Stimulated activated CD8-positive, alpha-beta memory T cell treated with anti-CD3 and anti-CD28 coated beads, Interleukin-12 subunit alpha, Interleukin-12 subunit beta, amount 100 ng/mL, for 1 hour (primary cell): ENCODE measurements at places on chromosomes 1 and 21.

DNA sequence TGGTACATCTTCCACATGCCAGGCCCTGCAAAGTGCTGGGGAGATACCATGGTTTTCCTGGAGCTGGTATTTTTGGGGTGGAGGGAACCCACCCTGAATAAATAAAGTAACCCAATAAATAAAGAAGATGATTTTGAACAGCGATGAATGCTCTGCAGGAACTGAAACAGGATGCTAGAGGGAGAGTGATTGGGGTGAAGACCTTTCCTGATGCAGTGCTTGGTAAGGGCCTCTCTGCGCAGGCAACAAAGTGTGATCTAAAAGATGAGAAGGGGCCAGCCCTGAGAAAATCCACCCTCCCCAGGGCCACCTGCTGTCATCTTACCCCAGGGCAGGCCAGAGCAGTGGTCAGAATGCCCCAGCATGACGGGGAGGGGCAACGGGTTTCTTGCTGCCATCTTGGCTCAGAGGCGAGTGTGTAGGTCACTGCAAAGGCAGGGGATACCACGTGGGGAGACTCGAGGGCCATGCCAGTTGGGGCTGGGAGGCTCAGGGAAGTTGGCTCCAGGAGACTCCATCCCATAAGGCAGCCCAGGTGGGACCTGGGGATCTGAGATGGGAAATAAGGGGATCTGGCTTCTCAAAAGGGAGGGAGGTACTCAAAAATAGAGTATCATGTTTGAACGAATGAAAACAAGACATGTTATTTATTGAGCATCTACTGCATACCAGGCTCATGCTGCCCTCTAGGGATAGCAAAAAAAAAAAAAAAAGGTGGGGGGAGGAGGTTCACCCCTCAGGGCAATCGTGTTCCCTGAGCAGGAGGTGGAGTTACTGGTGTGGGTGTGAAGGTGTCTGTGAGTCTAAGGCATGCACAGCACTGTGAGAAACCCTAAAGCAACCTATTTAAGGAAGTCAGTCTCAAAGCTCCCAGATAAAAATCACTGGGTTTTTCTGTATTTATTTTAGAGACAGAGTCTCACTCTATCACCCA is 2.8 kb downstream of the SRARP start:
- DNase-seq = no peak

GRCh38 chr1:160739098-160739511 is at the start of gene SLAMF7:
Gene SLAMF7 (plus strand): TSS chr1:160739247. CDS start chr1:160739302, 55 bp downstream.
- no peak for DNase-seq

- no peak for DNase-seq
These were observed 59.0 kb upstream of the BTG3 start for GRCh38 chr21:17671733-17672132.

DNA sequence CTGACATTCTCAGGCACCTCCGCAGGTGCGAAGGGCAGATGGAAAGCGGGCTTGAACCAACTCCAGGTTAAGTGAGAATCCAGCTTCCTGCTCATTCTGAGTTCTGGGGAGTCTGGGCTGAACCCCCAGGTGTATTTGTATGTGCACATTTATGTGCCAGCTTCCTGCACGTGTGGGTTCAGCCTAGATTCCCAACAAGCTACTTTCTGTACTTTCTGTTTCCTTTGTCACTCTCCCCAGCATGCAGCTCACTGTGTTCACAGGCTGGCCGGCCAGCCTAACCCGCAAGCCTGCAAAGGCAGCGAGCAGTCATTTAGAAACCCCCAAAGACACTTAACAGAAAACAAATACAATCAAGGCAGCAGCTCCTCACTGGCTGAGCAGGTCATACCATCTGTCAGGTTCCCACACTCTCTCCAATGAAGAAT is 1.3 kb upstream of the IL19 start:
- no peak for DNase-seq

- DNase-seq = no peak
These were observed 24.8 kb upstream of the RNF19B start for GRCh38 chr1:32989160-32990050.

DNA sequence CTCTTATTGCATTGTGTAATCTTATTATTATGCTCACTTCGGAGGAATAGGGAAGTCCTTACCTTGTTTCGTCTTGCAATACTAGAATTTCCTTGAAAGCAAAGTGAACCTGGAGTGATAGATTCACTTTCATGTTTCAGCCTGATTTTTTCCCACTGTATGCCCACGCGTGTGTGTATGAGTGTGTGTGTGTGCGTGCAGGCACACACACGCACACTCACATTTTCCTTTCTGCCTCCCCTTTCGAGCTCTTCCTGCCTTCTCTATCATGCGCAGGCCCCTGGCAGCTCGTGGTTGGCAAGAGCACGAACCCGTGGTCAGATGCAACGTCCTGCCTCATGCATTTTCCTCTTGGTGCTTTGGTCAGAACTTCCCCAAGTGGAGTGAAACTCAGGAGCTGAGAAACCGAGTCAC is at the start of gene GCSAML:
TSS of gene GCSAML (plus strand) at position 366 of the 414 bp plus-strand sequence. CDS start 58 bp downstream, outside the sequence.
- no peak for DNase-seq

- DNase-seq = no peak
These were observed 80.0 kb downstream of the DYRK1A start for GRCh38 chr21:37446552-37446951.

DNA sequence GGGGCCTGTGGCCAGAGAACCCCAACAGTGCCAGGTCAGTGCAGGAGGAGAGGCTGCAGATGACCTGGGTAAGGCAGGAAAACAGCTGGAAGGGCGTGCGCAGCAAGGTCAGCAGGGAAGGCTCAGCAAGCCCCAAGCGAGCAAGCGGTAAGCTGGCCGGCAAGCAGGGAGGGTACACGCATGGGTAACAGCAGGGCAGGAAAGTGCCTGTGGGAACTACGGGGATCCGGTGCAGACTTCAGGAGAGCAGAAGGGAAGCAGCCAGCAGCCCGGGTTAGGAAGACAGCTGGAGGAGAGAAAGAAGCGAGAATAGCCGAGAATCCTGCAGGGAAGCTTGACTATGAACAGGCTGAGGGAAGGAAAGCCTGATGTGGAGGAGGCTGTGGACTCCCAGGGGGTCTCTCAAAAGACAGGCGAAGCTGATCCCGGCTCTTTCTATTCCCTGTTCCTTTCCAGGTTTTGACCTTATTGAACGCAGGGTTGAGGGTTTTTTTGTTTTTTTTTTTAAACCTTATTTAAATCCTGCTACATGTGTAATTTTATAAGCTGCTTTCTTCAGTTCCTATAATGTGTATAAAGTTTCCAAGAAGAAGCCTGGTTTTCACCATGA is 20.9 kb downstream of the UMODL1 start:
- no peak for DNase-seq

GRCh38 chr21:22679207-22679606 is 1681.0 kb downstream of the NCAM2 start:
- DNase-seq = no peak

DNA sequence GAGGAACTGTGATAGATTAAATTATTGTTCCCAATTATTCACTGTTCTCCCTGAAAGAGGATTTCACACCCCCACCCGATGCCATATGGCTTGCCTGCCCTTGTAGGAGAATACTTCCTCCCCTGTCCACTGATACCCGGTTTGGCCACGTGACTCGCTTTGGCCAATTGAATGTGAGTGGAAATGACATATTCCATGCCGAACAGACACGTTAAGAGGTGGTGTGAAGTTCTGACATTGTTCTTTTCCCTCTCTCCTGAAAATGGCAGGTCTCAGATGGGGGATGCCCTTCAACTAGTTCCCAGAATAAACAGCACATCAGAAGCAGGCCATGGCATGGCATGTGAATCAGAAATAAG is 5.3 kb downstream of the STUM start:
- DNase-seq = no peak

- DNase-seq = no peak
These were observed 3.6 kb downstream of the UROD start for GRCh38 chr1:45015683-45016082.

- peak; percentile 58 for DNase-seq
These were observed 64.6 kb downstream of the UBIAD1 start for GRCh38 chr1:11337580-11338073.
